ENCODE measurements at places on chromosomes 16 and 17. TPM values are rescaled to one million over a fixed set of nuclear protein-coding genes. Genes with fewer than 3 reads are reported as not detected.

BMERB1 gene
- 10.6 TPM for total RNA-seq

SSTR5 gene
- total RNA-seq: not detected

LDHD gene
- not detected for total RNA-seq

TEX19 gene
- not detected for total RNA-seq

CCL4 gene
- 136 TPM for total RNA-seq

MAFG gene
- total RNA-seq: 30.3 TPM

DNA sequence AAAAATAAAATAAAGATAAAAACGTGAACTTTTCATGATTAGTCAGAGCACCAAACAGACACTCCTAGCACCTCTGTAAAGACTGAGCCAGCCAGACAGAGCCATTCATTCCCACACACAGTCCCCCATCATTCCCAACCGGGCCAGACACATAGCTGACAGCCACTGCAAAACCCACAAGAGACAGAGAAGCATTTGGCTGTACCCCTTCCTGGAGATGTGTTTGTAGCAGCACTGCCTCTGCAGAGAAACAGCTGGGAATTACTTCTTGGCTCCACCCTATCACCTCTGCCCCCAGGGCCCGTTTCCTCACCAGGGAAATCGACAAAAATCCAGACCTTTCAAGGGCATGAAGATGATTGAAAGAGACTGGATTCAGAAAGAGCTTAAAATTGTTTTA is 46.4 kb downstream of the MYH11 start:
- no peaks in the 10 kb centered on the region for H3K36me3 ChIP-seq
- peaks cover 12% of the 10 kb centered on the region for H3K27me3 ChIP-seq
- no peak overlapping the region for H3K27ac ChIP-seq
- DNase-seq: no peak
- no peak overlapping the region for H3K4me3 ChIP-seq

DNA sequence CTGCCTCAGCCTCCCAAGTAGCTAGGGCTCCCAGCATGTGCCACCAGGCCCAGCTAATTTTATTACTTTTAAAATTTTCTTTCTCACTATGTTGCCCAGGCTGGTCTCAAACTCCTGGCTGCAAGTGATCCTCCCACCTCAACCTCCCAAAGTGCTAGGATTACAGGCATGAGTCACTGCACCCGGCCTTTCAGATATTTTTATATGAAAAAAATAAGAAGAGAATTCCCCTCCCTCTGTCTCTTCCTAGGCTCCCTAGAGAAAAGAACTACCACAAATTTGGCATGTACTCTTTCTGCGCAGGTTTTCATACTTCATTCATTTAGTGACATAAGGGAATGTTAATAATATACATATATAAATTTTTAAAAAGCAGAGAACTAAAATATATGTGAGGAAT is 21.7 kb upstream of the SMURF2 start:
- H3K27me3 ChIP-seq: no peaks in the 10 kb centered on the region
- H3K36me3 ChIP-seq: no peaks in the 10 kb centered on the region
- H3K27ac ChIP-seq: no peak overlapping the region
- no peak overlapping the region for H3K4me3 ChIP-seq
- H3K4me1 ChIP-seq: peaks cover 2% of the 10 kb centered on the region

DNA sequence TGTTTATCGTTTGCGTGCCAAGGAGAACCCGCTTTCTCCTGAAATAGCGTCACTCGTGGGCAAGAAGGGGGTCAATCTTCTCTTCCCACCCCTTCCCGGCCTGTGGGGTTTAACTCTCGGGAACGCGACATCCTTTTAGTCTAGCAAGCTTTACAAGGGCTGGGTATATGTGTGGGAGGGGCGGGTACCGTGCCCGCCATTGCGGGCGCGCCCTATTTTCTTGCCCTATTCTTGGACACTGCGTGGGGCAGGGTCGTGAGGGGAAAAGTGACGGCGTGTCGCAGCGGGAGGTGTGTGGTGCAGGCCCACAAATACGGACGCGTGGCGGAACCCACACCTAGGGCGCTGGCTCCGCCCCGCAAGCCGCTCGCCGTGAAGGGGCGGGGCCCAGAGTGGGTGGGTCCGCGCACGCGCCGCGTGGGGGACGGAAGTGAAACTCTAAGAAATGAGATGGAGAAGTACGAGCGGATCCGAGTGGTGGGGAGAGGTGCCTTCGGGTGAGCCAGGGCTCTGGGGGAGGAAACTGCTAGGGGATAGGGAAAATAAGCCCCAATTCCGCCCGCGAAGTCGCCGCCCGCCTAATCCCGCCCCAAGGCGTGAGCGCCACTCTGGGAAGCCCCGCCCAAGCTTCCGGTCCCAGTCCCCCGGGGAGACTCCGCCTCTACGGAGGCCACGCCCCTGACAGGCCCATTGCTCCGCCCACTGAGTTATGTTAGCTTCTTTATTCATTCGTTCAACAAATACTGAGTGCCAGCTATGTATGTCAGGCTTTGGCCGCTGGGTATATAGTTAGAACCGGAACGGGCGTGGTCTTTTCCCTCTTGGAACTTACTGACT is at the start of gene NEK8:
NEK8 (plus strand) TSS at position 425 of the 837 bp plus-strand sequence; CDS start at position 451, 26 bp downstream.
- no peaks in the 10 kb centered on the region for H3K27me3 ChIP-seq
- peaks cover 37% of the 10 kb centered on the region for H3K4me1 ChIP-seq
- H3K36me3 ChIP-seq: peaks cover 22% of the 10 kb centered on the region
- peak; percentile 95 for DNase-seq
- H3K27ac ChIP-seq: peak within 1 kb of the TSS; percentile 99
- peak within 1 kb of the TSS; percentile 97 for H3K4me3 ChIP-seq

- no peaks in the 10 kb centered on the region for H3K36me3 ChIP-seq
- no peak overlapping the region for H3K27ac ChIP-seq
These were observed 173.6 kb upstream of the DYNLRB2 start for GRCh38 chr16:80367037-80367658.

GRCh38 chr17:30290696-30291542 is 825 bp downstream of the BLMH start:
- H3K36me3 ChIP-seq: peaks cover 34% of the 10 kb centered on the region
- DNase-seq: peak; percentile 23
- peaks cover 13% of the 10 kb centered on the region for H3K4me1 ChIP-seq
- H3K27ac ChIP-seq: peak overlapping the region; percentile 88

GRCh38 chr16:72427783-72428331 is 255.9 kb upstream of the PMFBP1 start:
- H3K4me1 ChIP-seq: no peaks in the 10 kb centered on the region
- H3K27me3 ChIP-seq: no peaks in the 10 kb centered on the region
- DNase-seq: no peak
- no peak overlapping the region for H3K4me3 ChIP-seq
- H3K27ac ChIP-seq: no peak overlapping the region

- H3K27ac ChIP-seq: no peak overlapping the region
- H3K4me3 ChIP-seq: no peak overlapping the region
- peaks cover 41% of the 10 kb centered on the region for H3K4me1 ChIP-seq
- no peaks in the 10 kb centered on the region for H3K27me3 ChIP-seq
These were observed 19.1 kb downstream of the ITPRIPL2 start for GRCh38 chr16:19132898-19133297.

DNA sequence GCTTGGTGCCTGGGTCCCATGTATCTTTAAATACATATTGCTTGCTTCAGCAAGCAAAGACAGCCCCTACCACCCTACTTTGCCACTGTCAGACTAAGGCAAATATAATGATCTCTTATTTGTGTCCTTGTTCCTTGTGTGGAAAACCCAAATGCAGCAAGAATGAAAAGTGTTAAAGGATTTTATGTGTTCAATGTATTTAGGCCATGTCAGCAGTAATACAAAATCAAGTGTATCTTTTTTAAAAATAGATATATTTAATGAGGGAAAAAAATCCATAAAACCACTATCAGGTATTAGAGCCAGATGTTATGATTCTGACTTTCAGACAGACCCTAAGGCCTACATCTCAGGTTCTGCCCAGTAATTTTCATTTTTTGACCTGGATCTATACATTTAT is 374.5 kb downstream of the SEC14L1 start:
- H3K27ac ChIP-seq: no peak overlapping the region
- H3K36me3 ChIP-seq: peaks cover 3% of the 10 kb centered on the region
- H3K4me1 ChIP-seq: peaks cover 8% of the 10 kb centered on the region
- peaks cover 7% of the 10 kb centered on the region for H3K27me3 ChIP-seq
- no peak for DNase-seq

All from activated T-helper 2 cell treated with anti-CD3 and anti-CD28 coated beads, Interferon-gamma antibody, Interleukin-2, Interleukin-4, amounts not matched to agents 10 μg/mL and 5 μg/mL and 100 μg/mL, durations not matched to agents 14 hours and 24 hours and 36 hours (primary cell).